ENCODE measurements at places on chromosomes 6 and 20.

DNA sequence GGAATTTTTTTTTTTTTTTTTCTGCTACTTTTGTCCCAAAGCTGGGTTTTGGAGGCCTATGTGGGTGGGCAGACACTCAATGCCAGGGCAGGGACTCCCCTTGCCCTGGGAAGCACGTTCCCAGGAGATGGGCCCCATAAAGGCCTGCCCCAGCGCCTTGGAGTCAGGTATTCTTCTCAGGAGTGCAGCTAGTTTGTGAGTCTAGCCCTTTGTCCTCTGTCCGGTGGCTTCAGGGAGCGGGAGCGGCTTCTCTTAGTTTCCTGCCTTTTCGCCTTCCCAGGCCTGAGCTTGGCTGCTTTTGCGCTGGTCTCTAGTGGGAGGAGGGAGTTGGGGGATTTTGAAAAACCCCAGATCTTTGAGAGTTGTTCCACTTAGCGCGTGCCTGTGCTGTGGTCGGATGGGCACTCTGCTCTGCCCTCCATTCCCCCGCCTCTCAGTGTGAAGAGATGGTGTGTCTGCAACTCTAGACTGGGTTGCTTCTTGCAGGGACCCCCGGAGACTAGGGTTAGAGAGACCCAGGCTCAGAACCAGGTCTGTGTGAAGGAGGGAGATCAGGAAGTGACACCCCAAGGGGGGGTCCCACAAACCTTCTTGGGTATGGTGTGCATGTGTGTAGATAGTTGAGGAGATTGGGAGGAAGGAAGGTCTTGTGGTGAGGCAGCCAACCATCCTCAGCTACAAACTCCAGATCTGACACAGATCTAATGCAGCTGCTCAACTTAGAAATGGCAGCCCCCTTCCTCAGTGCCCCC is 1.3 kb downstream of the PLCG1 start:
- DNase-seq, result no peak

DNA sequence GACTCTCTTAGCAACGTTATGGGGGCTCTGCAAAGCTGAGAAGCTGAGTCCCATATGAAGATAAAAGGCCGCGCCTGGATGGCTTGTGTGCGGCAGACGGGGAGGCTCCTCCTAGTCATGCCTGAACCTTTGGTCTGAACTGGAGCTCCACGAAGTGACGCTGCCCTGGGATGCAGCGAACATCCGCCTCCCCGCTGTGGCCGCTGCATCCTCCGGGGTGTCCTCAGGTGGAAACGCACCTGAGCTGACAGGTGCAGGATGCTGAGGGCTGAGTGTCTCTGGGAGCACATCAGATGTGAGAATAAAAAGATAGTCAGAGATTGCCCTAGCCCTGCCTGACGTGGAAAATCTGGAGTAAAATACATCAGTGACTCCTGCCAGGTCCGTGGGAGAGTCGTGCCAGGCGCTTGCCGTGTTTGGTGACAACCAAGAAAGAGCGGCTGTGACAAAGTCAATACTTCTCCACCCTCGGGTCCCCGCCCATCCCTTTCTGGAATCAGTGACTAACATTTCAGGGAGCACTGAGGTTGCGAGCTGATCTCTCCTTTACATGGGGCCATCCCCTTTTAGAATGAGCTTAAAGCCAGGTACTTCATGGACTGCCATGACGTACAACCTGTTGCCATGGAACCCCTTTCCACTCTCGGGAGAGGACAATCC is 162.8 kb upstream of the AFDN start:
- DNase-seq, result no peak

GRCh38 chr6:154138793-154139192 is 99.8 kb downstream of the OPRM1 start:
- no peak for DNase-seq

GRCh38 chr20:31570021-31570463 is 35.0 kb upstream of the ID1 start:
- no peak for DNase-seq

GRCh38 chr6:52760105-52760765 is 3.0 kb downstream of the GSTA2 start:
- DNase-seq, result no peak

DNA sequence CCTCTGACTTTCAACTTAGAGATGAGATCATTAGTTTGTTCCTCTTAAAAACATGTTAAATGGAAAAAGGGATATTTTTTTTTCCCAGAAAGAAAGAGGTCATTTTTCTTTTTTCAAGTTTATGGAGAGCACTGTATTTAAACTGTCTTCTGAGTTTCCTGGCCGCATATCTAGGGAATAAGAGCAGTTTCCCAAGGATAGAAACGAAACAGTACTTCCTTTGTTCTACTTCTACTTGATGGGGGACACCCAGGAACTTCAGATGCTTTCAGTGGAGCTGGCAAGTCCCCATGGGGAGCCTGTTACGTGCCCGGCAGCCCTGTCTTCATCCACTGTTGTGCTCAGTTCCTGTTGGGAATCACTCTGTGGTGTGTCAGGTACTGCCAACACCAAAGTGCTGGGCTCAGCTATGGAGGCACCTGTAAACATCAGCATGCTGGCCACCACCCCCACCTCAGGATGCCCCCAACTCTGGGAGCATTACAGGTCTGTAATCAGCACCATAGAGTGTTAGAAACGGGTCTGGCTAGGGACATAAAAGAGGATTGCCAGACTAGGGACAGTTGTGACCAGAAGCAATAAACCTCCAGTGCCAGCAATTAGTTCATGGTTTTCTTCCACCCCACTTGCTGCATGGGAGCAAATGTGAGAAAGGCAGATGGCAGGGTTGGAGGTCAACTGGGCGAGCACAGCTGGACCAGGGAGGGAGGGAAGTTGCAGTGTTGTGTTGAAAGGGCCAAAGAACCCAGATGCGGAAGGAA is 221.7 kb upstream of the ECI2 start:
- DNase-seq, result no peak

Measured in GM12878 (cell line).